Adrenal gland (tissue), 19 donors: ENCODE measurements at places on chromosomes 5 and 9. TPM values are rescaled to one million over a fixed set of nuclear protein-coding genes. Genes with fewer than 3 reads are reported as not detected.

Gene HINT1
- total RNA-seq: 193 TPM

Gene CAST
- total RNA-seq: 103 TPM

GRCh38 chr5:80255811-80256712 is at the start of gene SERINC5:
SERINC5 (minus strand) TSS chr5:80256048; CDS start chr5:80255922, 126 bp downstream.
- H3K4me3 ChIP-seq: peak within 1 kb of the TSS; percentile 62
- H3K27me3 ChIP-seq: no peaks in the 10 kb centered on the region
- H3K36me3 ChIP-seq: no peaks in the 10 kb centered on the region

DNA sequence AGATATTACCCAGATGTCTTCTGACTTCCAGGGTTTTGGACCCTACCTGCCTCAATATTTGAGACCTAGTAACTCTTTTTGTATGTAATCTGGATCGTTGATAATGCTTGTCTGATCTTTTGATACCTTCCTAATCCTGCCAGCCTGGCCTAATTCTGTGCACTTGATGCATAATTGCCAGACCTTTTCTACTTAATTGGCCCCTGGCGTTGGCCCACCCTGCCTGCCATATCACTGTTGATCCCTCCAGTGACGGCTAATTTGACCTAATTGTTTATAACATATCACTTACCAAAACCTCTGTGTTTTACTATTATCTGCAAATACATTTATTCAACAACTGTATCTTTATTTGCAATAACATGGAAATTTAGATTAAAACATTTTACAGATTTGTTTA is 49.0 kb downstream of the SLC44A1 start:
- no peak overlapping the region for H3K27ac ChIP-seq
- no peaks in the 10 kb centered on the region for H3K36me3 ChIP-seq
- peaks cover 15% of the 10 kb centered on the region for H3K4me1 ChIP-seq
- H3K27me3 ChIP-seq: no peaks in the 10 kb centered on the region
- H3K4me3 ChIP-seq: no peak overlapping the region

- no peak overlapping the region for H3K4me3 ChIP-seq
- no peaks in the 10 kb centered on the region for H3K36me3 ChIP-seq
- peaks cover 10% of the 10 kb centered on the region for H3K4me1 ChIP-seq
- no peak overlapping the region for H3K27ac ChIP-seq
- no peak for DNase-seq
- no peaks in the 10 kb centered on the region for H3K27me3 ChIP-seq
Measured at GRCh38 chr5:54611290-54611951, 93.9 kb downstream of the SNX18 start.

- H3K36me3 ChIP-seq: no peaks in the 10 kb centered on the region
- no peaks in the 10 kb centered on the region for H3K4me1 ChIP-seq
- no peak for DNase-seq
- H3K4me3 ChIP-seq: no peak overlapping the region
- H3K27ac ChIP-seq: no peak overlapping the region
Measured at GRCh38 chr9:111533099-111533790, 8.3 kb downstream of the ZNF483 start.

DNA sequence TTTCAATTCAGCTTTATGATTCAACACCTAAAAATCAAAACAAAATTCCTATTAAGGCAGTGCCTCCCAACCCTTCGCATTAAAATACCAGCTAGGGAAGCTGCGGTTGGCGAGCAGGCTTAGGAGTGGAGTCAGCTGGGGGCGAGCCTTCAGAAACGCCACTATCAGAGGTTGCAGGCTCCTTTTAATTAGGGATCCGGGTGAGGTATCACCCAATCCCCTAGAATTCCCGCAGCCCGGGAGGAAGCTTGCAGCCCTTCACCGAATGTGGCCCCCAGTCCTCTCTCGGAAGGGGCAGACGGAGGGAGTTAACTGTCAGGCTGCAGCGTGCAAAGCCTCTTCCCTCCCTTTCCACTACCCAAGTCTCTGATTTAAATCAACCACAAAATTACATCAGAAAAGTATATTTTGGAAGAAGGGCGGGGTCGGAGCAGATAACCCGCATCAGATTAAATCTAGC is 1.7 kb downstream of the STC2 start:
- H3K4me3 ChIP-seq: no peak overlapping the region
- H3K27ac ChIP-seq: no peak overlapping the region
- no peaks in the 10 kb centered on the region for H3K36me3 ChIP-seq
- peaks cover 66% of the 10 kb centered on the region for H3K27me3 ChIP-seq

DNA sequence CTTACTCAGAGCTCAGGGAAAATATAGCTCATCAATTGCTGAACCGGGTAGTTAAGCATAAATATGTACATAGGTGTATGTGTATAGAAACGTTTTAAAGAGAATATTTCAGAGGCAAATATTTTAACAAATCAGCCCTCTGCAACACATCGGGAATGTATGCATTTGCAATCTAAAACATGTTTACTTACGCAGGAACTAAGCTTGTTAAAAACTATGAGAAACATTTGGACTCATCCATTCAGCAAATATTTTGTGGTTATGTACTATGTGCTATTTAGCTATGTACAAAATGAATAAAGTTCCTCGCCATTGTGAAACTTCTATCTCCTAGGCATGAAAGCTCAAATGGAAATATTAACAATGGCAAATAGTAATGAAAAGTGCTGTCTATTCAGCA is 469.9 kb downstream of the ARHGEF28 start:
- H3K36me3 ChIP-seq: no peaks in the 10 kb centered on the region
- H3K4me3 ChIP-seq: no peak overlapping the region
- no peaks in the 10 kb centered on the region for H3K4me1 ChIP-seq
- no peak for DNase-seq
